Activated CD4-positive, alpha-beta T cell treated with anti-CD3 and anti-CD28 coated beads for 4 hours (primary cell): ENCODE measurements at places on chromosomes 4 and X.

DNA sequence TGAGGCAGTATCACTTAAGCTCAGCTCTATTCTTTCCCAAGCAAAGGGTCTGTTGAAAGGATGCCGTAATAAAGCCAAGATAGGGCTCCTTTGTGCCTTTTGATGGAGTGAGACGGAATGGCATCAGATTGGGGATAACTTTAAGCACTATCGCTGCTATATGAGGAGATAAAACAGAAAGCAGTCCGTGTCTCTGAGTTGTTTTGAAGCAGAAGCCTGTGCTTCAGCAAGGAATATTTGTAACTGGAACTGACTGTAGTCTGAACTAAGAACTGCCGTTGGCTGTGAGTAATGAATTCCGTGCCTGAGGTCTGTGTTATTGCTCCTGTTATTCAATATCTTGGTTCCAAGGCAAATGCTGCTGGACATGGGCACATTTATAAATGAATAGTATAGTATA is 297.4 kb downstream of the ANKRD50 start:
- no peak for DNase-seq

DNA sequence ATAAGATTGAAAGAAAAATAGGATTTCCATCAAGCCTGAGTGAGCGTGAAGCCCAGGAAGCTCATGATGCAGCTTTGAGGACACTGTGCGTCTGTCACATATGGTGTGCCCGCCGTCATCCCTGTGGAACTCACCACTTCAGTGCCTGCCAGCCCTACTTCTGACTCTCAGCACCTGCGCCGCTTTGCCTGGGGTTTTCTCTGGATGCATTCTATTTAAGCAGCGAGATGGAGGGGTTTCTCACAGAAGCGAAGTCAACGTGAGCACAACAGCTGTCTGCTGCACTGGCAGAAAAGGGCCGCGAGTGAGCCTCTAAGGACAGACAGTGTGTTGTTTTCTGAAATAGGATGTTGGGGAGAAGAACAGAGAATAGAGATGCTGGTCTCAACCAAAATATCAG is 6.2 kb upstream of the TMEM128 start:
- DNase-seq: no peak

DNA sequence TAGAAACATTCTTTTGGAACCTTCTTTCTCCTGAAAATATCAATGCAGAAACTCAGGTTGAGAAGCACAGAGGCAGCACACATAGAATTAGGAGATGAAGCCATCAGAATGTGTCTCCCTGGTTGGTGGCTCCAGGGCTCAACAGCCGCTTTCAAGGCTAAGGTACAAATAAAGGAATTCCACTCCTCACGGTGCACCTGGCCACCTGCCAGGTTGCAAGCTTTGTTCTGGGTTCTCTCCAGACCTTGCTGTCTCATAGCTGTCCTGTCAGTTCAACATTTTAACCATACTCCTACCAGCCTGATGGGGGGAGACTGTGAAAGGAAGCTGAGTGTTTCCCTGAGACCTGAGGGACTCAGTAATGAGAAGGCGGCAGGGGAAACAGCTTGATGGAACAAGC is 96.3 kb upstream of the HPF1 start:
- no peak for DNase-seq

GRCh38 chrX:149982310-149982709 is 44.0 kb upstream of the EOLA2 start:
- no peak for DNase-seq

GRCh38 chr4:39637586-39638353 is 895 bp downstream of the SMIM14 start:
- peak; percentile 7 for DNase-seq
